Foreskin fibroblast (primary cell): ENCODE measurements at places on chromosomes 12 and 14.
A peak's percentile ranks its signal among the peaks of the same experiment; 100 is the strongest.

- DNase-seq = no peak
These were observed 262.8 kb downstream of the SLC16A7 start for GRCh38 chr12:59858508-59859170.

DNA sequence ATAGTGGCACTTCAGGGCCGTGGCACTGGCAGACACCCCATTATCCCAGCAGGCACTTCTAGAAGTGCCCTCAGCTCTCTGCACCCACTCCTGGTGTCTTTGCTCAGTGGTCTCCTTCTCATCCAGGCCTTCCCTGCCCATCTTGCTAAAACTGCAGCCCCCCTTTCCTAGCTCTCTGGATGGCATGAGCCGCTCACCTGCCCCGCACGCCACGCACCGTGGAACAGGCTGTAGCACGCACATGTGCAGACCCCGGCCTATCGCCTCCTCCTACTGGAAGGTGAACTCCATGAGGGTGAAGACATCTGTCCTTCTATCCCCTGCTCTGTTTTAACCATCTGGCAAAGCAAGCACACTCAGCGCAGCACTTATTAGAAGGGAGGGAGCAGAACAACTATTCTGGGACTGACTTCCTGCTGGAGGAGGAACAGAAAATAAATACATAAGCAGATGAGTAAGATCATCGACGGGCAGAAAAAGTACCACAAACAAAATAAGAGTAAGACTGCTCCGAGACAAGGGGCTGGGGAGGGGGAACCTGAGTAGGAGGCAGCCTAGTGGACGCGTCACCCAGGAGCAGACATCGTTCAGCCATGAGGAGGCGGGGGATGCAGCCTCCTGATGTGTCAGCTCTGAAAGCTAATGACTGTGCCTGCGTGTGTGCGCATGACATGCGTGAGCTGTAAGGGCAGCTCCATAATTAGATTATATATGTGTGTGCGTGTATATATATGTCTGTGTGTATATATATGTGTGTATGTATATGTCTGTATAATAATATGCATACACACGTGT, 7.8 kb upstream of the FZD10 start:
- DNase-seq = no peak

GRCh38 chr12:1827826-1828805, 7.8 kb downstream of the LRTM2 start:
- DNase-seq = no peak

GRCh38 chr12:14577344-14577743, 9.7 kb upstream of the PLBD1 start:
- DNase-seq = no peak

- no peak for DNase-seq
These were observed 111.7 kb downstream of the KTN1 start for GRCh38 chr14:55691659-55692058.

DNA sequence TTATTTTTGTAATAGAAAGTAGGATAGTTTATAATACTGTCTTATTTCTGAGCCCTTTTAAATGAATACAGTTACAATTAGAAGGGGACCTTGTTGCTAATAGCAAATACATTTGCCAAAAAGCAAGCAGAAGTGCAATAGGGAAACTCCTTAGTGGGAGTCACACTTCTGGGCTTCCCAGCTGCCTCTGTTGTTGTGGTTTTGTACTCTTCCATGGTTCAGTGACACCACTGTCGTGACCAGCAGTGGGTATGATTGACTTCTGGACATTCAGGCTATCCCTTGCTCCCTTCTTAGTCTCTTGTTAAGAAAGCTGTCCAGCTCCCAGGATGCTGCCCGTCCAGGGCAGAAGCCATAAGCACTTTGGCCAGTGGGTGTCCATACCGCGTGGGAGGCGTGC, 22.6 kb downstream of the TCTN1 start:
- no peak for DNase-seq

- DNase-seq = no peak
These were observed 171.3 kb downstream of the BCL11B start for GRCh38 chr14:99100497-99101270.

DNA sequence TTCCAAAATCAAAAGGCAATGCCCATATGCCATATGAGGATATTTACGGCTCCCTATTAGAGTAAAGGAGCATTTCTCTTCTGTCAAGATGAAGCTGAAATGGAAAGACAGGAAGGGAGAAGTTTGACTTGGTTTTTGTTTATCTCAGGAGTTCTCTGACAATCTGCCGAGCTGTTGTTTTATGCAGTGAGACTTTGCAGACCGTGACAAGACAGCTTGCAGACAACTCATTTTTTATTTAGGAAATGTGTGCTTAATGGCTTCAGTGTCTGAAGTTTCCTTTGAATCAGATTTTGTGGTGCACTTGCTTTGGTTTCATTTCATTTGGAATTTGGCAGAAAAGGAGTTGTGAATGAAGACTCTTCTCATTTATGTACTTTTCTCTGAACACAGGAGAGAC, 145.4 kb downstream of the C12orf50 start:
- no peak for DNase-seq

GRCh38 chr12:30696103-30696408, 387 bp upstream of the IPO8 start:
- no peak for DNase-seq

DNA sequence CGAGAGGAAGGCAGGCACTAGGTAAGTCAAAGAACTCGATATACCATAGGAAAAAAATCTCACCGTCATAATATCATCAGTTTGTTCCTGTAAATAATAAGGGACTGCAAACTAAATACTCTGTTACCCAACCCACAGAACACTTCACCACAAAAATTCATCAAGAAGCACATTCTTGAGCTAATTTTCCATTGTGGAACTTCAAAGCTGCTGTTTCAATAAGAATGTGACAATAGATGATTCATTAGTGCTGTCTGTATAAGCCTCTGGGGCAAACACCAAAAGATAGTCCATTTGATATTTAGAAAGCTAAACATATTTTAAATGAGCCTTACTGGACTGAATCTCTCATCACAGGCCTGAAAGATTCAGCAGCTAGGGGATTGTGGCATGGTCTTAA, 219.4 kb downstream of the KSR2 start:
- no peak for DNase-seq

DNA sequence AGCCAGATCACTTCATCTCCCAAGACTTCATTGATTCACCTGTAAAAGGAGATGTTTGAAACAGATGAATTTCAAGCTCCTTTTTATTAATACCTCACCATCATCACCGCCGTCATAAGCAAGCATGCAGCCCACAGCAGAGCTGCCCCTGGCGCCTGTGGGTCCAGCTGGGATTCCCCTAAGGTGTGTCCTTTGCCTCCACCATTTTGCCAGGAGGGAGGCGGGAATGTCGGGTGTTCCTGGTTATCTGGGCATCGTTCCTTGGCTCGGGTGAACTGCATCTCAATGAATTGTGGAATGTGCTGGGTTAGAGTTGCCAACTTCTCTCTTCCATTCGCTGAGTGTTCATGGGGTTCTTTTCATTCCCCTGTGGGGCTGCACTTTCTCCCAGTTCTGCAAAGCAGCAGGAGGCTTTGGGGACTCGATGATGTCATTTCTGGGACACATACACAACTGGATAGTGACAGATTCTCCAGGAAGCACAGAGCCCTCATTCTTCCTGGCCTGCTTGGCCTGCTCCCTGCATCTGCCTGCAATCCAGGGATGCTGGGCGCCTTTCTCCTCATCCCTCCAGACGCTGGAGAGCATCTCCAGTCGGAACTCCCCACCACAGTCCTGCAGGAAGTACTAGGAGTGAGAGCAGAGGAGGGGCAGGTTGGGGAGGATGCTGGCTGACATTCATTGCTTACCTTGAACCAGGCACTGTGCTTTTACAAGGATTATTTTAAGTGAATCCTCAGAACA, 10.1 kb downstream of the CCND2 start:
- DNase-seq = no peak

GRCh38 chr12:100986595-100987547, 192.3 kb downstream of the ANO4 start:
- peak; percentile 43 for DNase-seq

DNA sequence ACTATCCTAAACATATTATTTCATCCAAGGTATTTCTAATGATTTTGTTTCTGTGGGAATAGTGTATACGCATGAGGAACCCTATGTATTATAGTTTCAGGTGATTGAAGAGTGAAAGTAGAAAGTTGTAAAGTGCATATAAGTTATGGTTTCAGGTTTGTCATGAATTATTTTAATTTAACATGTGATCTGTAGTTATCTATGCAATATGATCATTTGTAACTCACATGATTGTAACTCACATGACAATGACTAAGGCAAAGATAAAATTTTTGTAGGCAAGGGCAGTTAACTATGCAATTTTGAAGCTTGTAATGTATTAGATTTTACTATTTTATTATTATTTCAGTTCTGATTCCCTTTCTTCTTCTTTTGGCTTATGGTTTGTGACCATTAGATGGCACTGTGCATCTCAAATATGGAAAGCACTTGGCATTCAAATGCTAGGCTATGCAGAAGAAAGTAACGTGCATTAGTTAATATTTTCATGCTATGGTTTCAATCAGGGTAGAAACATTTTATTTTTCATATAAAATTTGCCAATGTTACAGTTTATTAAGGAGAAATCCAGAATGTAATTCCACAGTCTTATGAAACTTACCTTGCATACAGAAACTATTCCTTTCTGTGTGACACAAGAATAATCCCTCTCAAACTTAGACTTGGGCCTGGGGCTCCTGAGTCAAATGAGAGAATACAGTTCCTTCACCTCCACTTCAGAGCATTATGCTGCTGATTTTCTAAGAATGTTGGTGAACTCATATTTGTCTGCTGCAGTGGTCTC, 15.8 kb upstream of the TMEM30B start:
- DNase-seq = peak; percentile 76

GRCh38 chr12:123954647-123955350, 17.8 kb downstream of the CCDC92 start:
- DNase-seq = no peak

GRCh38 chr12:13187399-13187798, 9.1 kb upstream of the EMP1 start:
- DNase-seq = peak; percentile 78

DNA sequence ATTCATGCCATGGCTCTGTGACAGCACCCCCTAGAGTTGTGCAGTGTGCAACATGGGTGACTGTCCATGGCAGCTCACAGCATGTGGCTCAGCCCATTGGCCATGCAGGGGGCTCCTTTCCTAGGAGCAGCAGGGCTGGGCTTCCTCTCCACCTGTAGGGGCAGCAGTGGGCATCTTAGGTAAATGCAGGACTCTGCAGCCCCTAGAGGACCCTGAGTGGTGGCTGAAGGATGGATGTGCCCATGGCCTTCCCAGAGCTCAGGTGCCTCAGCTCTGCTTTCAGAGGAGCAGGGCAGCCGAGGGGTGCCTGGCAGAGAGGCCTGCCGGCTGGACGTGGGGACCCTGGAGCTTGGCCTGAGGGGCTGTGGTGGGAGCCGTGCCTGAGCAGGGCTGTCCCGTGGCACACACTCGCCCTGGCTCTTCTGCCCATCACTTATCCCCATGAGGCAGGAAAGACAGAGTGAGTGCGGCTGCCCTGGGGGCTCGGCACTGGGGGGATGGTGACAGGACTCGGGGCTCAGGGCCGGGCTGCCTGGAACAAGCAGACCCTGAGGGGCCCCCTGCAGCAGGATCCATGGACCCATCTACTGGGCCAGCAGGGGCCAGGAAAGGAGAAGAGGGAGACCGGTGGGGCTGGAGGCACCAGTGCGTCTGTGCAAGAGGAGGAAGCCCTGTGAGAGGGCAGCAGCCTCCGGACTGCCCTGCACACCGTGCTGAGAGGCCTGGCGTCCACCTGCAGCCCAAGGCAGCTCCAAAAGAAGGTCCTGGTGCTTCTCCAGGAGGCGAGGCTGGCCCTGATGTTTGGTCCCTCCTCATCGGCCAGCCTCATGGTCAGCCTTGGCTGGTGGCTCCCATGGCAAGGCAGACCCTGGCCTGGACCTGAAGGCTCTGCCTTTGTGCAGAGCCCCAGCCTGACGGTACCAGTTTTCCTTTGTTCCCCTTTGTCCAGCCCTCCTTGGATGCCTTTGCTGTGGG, 7.6 kb downstream of the ADSS1 start:
- DNase-seq = no peak

GRCh38 chr12:40648519-40648918, 43.7 kb upstream of the CNTN1 start:
- DNase-seq = no peak

DNA sequence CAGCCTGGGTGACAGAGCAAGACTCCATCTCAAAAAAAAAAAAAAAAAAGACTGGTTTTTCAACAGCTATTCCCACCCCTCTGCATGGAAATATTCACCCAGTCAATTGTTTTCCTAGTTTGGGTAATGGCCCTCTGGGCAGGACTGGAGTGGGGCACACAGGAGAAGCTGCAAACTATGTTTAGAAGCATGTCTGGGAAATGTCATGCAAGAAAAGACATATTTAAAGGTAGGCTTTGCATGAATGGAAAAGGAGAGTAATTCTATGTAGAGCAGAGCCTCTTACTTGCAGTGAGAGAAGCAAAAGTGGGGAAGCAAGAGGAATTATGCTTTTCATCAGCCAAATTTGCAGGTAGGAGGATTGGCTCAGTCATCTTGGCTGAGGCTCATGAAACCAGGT, 276.5 kb upstream of the PLEKHG7 start:
- no peak for DNase-seq

DNA sequence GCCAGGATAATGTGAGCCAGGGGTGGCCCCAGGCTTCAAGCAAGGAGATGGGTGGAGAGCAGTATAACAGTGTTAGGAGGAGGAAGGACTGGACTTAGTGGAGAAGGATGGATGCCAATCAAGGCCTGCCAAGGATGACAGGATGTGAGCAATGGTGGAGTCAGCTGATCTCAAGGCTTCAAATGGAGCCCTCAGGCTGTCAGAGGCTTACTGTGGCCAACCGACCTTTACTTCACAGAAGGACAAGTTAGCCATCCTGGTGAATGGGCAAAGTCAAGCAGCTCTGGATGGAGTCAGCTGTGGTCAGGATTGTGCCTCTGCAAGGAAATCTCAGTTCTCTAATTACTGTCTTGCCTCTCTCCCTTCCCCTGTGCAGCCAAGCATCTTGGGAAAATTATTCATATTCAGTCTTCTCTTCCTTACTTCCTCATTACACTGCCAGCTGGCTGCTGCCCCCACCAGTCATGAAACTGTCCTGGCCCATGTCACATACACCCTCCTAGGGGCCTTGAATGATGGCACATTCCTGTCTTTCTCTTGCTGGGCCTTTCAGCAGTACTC, 7.6 kb upstream of the STAT6 start:
- no peak for DNase-seq

DNA sequence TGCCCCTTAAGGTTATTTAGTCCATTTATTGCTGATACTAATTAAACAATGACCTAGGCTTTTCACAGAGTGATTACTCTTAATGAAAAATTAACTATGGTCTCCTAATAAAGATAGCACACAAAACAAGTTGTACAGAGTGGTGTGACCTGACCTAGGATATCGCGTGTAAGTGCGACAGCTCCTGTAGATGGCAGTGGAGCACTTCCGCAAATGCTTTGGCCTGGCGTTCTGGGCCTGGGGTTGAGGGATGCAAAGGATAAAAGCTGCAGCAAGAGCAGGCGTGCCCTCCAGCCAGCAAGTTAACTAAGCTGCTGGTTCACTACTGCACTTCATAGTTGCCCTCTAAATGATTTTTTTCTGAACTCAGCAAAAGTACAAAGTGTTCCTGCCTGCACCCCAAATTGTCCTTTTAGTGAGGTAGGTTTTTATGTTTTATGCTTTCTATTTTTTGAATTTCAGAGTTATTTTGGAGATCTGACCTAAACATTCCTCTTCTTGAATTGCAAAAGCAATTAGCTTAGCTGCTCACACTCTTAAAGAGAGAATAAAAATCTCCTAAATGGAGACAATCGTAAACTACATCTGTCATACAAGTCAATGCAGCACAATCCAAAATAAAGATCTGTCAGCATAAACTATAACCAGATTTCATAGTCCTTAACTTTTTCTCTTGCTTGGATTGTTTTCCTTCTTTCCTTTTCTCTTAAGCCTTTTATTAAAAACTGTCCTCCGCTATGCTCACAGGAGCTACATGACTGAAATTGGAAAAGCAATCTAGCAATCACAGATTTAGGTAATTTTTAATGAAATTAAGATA, 379.6 kb downstream of the LRIG3 start:
- peak; percentile 89 for DNase-seq
